ENCODE measurements at places on chromosomes 6 and 20.

DNA sequence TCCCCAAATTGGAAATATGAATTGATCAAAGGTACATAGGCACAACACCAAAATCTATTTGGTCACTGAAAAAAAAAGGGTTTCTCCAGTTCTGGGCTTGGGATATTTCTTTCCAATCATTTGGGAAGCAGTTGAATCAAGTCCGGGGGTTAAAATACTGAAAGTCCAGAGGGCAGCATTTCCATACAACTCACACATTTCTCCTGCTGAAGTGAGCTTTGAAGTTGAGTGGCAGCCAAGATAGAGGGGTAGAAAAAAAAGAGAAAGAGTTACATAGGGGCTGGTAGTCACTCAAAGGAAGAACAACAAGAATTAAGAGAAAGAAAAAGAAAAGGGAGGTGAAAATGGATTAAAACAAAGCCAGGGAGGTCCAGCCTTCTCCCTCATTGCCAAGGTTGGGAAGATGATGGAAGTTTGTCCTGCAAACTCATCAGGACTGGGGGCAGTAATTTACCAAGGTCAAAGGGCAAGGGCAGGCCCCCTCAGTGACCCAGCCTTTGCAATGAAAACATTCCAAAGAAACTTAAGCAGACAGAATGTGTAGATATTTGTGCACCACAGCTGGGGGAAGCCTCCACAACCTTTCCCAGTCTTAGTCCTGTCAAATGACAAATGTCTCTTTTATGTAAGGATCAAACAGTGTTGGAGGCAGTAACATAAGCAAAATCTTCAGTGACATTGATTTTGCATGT, 525.3 kb upstream of the JARID2 start:
- no peak for DNase-seq

DNA sequence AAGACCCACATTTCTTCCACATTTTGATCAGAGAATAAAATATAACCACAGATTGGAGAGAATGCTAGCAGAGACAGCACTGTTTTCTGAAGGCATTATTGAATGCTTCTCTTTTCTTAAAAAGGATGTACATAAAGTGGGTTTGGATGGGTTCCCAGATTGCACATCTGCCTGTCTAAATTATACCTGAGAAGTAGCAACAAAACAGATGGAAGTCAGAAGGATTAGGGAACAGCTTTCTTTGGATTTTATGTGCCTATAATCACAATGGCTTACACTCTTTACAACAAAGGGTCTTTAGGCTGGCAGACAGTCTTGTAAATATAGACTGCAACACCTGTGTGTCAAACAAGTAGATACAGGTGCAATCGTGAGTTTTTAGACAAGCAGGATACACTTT, 622.2 kb upstream of the MANEA start:
- no peak for DNase-seq

GRCh38 chr6:3926150-3926482, 76.9 kb downstream of the FAM50B start:
- DNase-seq = no peak

DNA sequence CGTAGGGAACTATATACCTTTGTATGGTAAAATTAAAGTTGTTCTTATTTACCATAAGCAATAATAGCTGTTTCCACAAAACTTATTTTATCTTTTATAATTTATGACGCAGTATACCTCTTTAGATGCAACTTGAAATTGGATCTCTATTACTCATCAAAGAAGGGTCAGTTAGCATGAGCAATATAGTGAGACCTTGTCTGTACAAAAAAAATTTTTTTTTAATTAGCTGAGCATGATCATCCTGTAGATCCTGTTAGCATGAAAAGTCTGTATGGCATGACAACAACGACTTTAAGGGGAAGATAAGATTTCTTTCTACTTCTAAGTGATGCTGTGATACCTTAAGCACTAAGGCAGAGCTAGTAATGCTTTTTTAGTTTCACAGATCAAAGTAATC, 5.9 kb downstream of the ALDH5A1 start:
- DNase-seq = no peak

GRCh38 chr20:58623579-58624473, 27.3 kb upstream of the STX16 start:
- DNase-seq = no peak

- no peak for DNase-seq
These were observed 12.1 kb downstream of the SYNGAP1 start for GRCh38 chr6:33431880-33432541.

- DNase-seq = peak; percentile 38
These were observed 154.6 kb downstream of the RFPL4B start for GRCh38 chr6:112501705-112502104.
